ENCODE measurements at places on chromosomes 4 and X.

- DNase-seq, result no peak
Observed at GRCh38 chr4:10577508-10578426, 106.8 kb downstream of the CLNK start.

DNA sequence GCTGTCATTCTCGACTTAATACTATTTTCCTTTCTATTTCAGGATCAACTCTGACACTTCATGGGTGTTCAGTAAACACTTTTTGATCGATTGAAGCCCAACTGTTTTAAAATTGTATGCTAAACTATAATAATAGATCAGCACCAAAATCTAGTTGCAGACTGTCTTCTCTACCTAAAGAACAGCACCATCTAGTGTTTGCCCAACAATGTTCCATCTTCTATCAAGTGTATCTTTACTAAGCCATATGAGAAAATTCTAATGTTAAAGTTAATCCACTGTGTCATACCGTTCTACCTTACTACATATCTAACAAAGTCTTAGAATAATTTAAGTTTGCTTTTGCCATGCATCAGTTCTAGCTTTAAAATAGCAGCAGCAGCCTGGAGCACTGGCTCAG, 113.0 kb upstream of the PRDX4 start:
- peak; percentile 5 for DNase-seq

DNA sequence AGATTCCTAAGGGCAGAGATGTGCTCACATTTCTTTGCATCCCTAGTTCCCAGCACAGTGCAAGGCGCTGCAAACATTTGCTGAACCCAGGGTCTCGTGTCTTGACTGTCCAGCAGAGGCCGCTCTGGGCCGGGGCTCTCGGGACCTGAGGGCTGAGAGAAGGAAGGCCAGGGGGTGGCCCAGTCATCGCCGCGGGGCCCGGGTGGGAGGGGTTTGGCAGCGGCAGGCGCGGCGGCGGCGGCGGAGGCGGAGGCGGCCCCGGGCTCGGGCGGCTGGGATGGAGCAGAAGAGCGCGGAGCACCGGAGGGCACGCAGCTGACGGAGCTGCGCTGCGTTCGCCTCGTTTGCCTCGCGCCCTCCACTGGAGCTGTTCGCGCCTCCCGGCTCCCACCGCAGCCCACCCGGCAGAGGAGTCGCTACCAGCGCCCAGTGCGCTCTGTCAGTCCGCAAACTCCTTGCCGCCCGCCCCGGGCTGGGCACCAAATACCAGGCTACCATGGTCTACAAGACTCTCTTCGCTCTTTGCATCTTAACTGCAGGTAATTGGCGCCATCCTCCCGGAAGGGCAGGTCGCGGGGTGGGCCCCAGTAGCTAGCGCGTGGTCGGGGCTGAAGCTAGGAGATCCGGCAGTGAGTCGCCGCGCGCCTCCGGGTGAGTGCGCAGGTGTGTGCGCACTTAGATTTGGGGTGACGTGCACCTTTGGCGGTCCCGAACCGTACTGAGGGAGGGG, at the start of gene PARM1:
PARM1 (plus strand) TSS at position 285 of the 730 bp plus-strand sequence; CDS start at position 497, 212 bp downstream.
- DNase-seq, result no peak

- DNase-seq, result no peak
Observed at GRCh38 chr4:176814770-176815169, 22.0 kb upstream of the VEGFC start.

GRCh38 chrX:4150259-4150658, 436.8 kb upstream of the PRKX start:
- DNase-seq, result no peak

- peak; percentile 13 for DNase-seq
Observed at GRCh38 chr4:40121515-40121914, 64.9 kb downstream of the N4BP2 start.
